ENCODE measurements at places on chromosomes 1 and 21.
A peak's percentile ranks its signal among the peaks of the same experiment; 100 is the strongest.

DNA sequence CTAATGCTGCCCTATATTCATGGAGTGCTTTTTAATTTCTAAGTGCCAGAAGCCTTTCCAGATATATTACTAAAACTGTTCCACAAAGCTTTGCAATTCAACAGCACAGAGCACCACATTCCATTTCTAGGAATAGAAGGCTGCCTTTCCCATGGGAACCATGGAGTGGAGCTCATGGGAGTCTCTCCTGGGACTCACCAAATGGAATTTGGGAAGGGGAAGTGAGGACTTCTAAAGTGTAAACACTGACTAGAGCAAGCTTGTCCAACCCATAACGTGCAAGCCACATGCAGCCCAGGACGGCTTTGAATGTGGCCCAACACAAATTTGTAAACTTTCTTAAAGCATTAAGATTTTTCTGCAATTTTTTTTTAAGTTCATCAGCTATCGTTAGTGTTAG is 190.4 kb upstream of the TNR start:
- no peak for DNase-seq

- no peak for DNase-seq
Measured at GRCh38 chr1:159941591-159942560, 3.5 kb downstream of the IGSF9 start.

DNA sequence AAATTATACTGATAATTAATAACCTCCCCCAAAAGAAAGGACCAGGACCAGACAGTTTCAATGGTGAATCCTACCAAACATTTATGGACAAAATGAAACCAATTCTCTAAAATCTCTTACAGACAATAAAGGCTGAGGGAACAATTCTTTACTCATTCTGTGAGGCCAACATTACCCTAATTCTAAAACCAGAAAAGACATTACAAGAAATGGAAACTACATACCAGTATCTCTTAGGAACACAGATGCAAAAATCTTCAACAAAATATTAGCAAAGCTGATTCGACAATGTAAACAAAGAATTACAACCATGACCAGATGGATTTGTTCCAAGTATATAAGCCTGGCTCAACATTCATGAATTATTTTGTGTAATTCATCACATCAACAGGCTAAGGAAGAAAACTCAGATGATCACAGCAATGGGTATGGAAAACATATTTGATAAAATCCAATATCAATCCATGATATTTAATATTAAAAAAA is 8.6 kb downstream of the TMED5 start:
- no peak for DNase-seq

DNA sequence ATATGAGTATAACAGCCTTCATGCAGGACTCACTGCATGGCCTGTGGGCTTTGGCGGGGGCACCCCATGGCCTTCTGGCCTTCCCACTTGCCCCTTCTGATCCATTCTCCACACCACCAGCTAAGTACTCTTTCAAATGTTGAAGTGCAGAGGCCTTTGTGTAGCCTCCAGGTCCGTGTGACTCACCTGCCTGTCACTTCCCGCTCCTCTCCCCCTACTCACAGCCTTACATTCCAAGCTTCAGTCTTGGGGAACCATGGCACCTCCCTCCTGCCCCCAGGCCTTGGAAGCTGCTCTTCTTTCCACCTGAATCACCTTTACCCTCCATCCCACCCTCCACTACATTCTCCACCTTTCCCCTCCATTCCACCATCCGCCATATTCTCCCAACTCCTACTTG is 69.6 kb downstream of the PGM1 start:
- DNase-seq: no peak

GRCh38 chr1:208158640-208159554 is 85.3 kb downstream of the PLXNA2 start:
- DNase-seq: no peak

DNA sequence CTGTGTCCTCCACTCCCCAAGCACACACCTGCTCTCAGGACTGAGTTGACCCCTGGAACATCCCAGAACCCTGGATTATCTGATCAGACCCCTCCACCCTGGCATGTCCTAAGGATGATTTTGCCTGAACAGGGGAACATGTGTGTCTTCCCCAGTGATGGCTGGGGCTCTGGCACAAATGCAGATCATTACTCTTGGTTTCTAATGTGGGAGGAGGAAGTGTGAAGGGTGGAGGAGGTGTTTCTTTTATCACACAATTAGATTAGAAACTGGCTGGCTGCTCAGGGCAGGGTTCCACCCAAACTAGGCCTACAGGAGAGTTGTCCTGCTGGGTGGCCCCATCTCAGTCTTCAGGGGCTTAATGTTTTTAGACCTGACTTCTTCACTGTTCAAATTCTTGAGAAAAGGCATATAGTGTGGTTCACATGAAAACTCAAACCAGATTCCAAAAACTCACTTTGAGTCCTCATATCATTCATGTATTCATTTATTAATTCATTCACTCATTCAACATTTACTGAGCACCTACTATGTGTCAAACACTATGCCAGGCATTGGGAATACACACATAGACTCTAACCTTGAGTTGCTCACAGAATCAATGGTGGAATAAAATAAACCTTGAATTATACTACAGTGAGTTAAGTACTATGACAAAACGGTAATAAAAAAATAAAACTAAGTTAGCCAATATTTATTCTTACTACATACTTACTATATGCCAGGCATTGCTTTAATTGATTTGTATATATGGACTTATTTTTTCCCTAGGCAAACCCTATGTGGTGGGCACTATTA is 221.8 kb upstream of the JUN start:
- no peak for DNase-seq

- no peak for DNase-seq
Measured at GRCh38 chr1:60742339-60742738, 340.0 kb upstream of the NFIA start.

GRCh38 chr1:99297923-99298322 is 33.6 kb downstream of the PLPPR4 start:
- DNase-seq: no peak

- DNase-seq: no peak
Measured at GRCh38 chr1:12596007-12596821, 21.8 kb downstream of the DHRS3 start.

- no peak for DNase-seq
Measured at GRCh38 chr1:41621791-41622190, 137.3 kb upstream of the EDN2 start.

DNA sequence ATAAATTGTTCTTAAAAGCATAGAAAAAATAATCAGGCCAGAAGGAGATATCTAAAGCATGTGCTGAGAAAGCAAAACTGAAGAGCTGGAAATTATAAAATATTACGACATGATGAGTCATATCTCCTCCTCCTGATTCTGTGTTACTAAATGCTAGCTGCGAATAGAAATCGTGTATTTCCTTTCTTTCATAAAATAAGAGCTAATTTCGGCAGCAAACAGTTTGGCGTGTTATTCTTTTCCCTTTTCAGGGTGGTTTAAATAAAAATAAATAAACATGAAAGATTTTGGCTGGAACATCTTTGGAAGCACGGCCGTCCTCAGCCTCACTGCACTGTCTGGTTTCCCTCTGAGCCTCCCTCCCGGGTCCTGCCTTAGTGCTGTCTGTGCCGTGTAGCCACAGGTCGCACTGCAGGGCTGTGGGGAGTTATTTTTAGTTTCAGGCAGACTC is 56.0 kb downstream of the ADARB1 start:
- DNase-seq: no peak

GRCh38 chr1:210125143-210125542 is 107.5 kb upstream of the SERTAD4 start:
- DNase-seq: no peak

DNA sequence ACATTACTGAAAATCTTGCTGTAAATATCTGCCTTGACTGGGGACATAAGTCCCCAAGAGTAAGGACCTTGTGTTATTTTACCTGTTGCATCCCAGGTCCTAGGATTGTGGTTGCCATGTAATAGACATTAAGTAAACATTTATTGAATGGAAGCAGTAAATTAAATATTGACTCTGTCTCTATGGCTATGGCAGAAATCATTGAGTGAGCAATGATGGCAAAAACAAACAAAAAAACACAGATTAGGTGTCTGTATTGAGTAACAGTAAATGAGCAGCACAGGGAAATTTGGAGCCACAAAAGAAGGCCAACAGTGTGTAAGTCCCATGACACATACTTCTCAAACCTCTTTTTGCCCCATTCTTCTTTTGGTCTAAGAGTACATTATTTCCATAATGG is 240.4 kb downstream of the NFIA start:
- no peak for DNase-seq

GRCh38 chr1:35539073-35539823 is 18.0 kb downstream of the KIAA0319L start:
- DNase-seq: no peak

DNA sequence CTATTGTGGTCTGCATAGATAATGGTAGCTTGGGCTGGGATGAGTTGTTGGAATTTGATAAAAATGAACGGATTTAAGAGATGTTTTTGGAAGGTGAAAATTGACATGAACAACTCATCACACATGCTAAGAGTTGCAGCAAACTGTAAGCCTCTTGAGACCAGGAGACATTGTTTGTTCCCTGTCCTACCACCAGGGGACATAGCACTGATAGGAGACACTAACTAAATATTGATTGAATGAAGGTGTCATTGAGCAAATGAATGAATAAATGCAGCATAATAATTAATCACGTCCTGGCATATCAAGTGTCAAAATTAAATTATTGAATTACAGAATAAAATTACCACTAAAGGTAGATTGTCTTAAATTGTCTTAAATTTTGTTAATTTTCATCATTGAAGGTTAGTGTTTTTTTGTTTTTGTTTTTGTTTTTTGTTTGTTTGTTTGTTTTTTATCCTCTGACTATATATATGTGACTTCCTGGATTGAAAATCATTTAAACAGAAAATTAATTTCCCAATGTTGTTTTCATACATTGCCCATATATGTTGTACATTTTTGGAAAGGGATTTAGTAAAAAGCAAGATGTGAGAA is 285.3 kb upstream of the C1orf105 start:
- no peak for DNase-seq

DNA sequence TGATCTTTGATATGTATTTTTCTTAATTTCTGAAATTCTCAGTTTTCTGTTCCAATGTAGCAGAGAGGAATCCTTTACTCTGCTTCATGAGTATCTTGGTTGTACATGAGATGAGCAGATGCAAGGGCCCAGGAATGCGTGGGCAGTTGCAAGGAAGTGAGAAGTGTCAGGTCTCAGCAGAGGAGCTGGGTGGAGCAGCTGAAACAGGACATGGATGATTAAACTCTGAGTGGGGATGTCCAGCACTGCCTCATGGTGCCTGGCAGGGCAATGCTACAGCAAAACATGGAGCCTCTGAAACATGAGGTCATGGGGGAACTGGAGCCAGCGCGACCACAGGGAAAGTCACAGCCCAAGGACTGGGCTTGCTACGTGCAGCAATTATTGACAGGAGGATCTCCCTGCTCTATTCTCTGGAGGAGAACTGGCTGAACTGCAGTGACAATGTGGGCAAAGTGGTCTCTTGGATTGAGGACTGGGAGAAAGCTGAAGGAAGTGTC is 48.4 kb downstream of the COLGALT2 start:
- peak; percentile 45 for DNase-seq

- DNase-seq: no peak
Measured at GRCh38 chr1:84687714-84688462, 2.4 kb downstream of the SSX2IP start.

- no peak for DNase-seq
Measured at GRCh38 chr1:25647106-25647505, 30.5 kb downstream of the MAN1C1 start.

DNA sequence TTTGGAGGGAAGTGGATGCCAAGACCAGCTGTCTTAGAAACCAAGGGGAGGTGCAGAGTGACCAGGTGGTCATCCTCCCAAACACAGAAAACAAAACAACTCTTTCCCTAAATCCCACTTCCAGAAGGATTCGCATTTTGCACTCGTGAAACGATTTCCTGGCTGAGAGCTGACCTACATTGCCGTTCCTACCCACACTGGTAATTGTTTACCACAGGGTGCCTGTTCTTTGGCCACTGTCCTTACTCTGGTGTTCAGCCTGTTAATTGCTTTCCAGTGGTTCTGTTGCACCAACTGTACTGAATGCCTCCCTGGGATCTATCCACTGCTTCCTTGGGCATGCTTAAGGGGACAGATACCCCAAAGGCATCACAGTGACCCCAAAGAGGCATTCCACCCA is 23.2 kb upstream of the PLA2G2C start:
- no peak for DNase-seq

GRCh38 chr1:220317161-220317560 is 44.9 kb upstream of the RAB3GAP2 start:
- no peak for DNase-seq

GRCh38 chr1:197440715-197441114 is 172.7 kb downstream of the CRB1 start:
- DNase-seq: no peak

DNA sequence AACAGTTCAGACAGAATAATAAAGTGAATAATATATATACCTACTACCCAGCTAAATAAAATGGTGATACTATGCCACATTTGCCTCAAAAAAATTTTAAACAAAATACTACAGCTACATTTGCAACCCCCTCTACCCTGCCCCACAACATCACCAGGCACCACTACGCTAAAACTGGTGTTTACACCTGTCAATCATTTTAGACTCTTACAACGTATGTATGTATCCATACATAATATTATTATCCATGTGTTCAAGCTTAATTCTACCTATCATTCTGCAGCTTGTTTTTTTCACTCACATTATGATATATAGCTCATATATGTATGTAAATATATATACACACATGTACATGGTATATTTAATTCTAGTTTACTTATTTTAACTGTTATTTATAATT is 62.5 kb downstream of the NIBAN1 start:
- no peak for DNase-seq

DNA sequence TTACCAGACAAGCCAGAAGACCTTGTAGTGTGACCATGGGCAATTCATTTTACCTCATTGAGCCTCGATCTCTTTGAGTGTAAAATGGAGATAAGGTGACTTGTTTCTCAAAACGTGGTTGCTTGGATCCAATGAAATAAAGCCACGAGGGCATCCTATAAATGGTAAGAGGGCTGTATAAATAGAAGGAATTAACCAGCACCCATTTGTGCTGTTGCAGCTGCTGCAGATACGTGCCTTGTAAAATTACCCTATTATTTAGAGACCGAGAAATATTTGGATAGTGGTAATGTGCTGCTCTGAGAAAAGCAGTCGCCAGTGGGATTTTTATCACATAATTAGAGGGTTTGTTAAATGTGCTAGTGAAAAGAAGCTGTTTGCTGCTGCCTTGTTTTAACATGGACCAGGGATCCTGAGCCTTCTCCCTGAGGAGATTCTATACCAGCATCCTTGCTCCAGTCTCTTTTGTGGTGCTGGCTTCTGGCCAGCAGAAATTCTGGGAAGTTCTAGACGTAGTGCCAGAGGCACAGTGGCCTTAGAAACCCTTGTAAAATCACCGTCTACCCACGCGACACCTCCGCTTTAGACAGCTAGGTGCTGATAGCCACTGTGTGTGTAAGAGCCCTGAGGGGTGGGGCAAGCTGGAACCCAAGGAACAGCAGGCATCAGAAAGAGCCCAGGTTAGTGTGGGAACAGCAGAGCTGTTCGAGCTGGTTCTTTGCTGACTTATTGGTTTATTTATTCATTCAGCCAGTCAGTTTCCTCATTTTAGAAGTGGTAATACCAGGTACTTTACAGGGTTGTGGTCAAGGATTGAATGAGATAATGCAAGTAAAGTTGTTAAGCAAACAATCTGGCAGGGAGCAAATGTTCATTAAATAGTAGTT is 137.5 kb downstream of the NOS1AP start:
- no peak for DNase-seq

Measured in hypothalamus (tissue), 51 donors.